ENCODE measurements at places on chromosomes 5 and 9.

DNA sequence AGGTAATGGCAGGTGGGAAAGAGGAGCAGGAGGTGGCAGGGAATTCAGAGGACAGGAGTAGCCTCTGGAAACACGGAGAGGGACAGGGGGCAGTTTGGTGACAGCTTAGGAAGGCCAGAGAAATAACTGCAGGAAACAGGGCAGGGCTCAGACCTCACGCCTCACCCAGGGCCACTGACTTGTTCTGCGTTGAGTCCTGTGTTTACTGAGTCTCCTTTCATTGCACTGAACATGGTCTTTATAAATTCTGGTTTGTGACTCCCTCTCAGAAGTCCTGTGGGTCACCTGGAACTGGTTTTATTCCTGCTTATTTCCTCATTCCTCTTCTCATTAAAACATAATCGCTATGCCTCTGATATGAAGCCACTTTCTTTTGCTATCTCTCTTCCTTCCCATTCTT lies 55.2 kb upstream of the ZNF622 start:
- no peaks in the 10 kb centered on the region for H3K4me1 ChIP-seq
- H3K27me3 ChIP-seq, result no peaks in the 10 kb centered on the region
- no peak overlapping the region for H3K4me3 ChIP-seq
- no peak for DNase-seq
- no peak overlapping the region for H3K27ac ChIP-seq

DNA sequence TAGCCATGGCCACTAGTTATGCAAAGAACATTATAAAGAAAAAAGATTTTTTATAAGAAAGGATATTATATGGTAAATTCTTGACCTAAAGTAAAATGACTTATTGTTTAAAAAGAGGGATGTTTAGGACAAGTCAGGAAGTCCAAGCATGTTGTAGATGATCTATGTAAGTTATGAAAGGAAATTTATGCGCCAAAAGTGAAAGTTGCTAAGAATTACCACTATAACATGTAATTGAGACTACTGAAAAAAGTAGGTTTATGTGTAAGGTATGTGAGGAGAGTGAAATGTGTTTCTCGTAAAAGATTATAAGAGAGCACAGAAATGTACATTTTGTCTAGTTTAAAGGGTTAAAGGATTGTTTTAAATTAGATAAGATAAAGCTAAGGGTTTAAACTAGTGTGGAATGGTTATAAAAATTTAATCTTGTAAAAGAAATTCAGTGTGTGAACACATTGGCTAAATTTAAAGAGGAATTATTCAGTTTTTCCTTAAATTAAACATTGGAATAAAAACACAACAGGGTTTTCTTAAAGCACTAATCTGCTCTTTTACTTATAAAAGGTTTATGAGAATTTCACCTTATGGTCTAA lies 1100.4 kb upstream of the EDIL3 start:
- H3K27ac ChIP-seq, result no peak overlapping the region
- no peaks in the 10 kb centered on the region for H3K4me1 ChIP-seq
- no peak overlapping the region for H3K4me3 ChIP-seq
- H3K27me3 ChIP-seq, result no peaks in the 10 kb centered on the region

GRCh38 chr9:89919171-89919681 lies 314.4 kb downstream of the GADD45G start:
- no peak overlapping the region for H3K4me3 ChIP-seq
- no peaks in the 10 kb centered on the region for H3K4me1 ChIP-seq
- no peaks in the 10 kb centered on the region for H3K36me3 ChIP-seq
- no peak for DNase-seq

- no peaks in the 10 kb centered on the region for H3K27me3 ChIP-seq
- H3K4me3 ChIP-seq, result no peak overlapping the region
- peak overlapping the region; percentile 28 for H3K27ac ChIP-seq
- H3K4me1 ChIP-seq, result peaks cover 11% of the 10 kb centered on the region
- peaks cover 15% of the 10 kb centered on the region for H3K36me3 ChIP-seq
These were observed 23.7 kb upstream of the CTNNAL1 start for GRCh38 chr9:109036744-109037680.

DNA sequence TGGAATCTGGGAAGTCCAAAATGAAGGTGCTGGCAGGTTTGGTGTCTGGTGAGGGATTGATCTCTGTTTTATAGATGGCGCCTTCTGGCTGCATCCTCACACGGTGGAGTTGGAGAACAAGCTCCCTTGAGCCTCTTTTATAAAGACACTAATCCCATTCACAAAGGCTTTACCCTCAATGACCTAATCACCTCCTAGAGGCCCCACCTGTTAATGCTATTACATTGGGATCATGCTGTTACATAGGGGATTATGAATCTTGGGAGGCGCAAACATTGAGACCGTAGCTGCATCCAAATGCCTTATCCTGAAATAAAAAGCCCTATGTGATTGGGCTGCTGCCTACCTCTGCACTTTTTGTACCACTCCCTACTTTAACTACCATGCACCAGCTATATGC lies 197.1 kb upstream of the HMHB1 start:
- H3K36me3 ChIP-seq, result no peaks in the 10 kb centered on the region
- H3K27ac ChIP-seq, result no peak overlapping the region
- DNase-seq, result no peak
- no peaks in the 10 kb centered on the region for H3K27me3 ChIP-seq

GRCh38 chr9:133777068-133777791 lies 39.1 kb upstream of the SARDH start:
- H3K4me3 ChIP-seq, result no peak overlapping the region
- no peak for DNase-seq
- H3K27me3 ChIP-seq, result no peaks in the 10 kb centered on the region
- H3K27ac ChIP-seq, result no peak overlapping the region
- no peaks in the 10 kb centered on the region for H3K4me1 ChIP-seq

GRCh38 chr5:31273161-31273560 lies 79.7 kb downstream of the CDH6 start:
- no peaks in the 10 kb centered on the region for H3K4me1 ChIP-seq
- H3K27me3 ChIP-seq, result no peaks in the 10 kb centered on the region
- H3K4me3 ChIP-seq, result peak overlapping the region; percentile 52
- no peaks in the 10 kb centered on the region for H3K36me3 ChIP-seq
- no peak overlapping the region for H3K27ac ChIP-seq

GRCh38 chr9:1473956-1474634 lies 423.9 kb downstream of the DMRT2 start:
- H3K27me3 ChIP-seq, result no peaks in the 10 kb centered on the region
- H3K36me3 ChIP-seq, result no peaks in the 10 kb centered on the region
- DNase-seq, result no peak
- H3K4me3 ChIP-seq, result no peak overlapping the region
- no peak overlapping the region for H3K27ac ChIP-seq
- no peaks in the 10 kb centered on the region for H3K4me1 ChIP-seq

- H3K36me3 ChIP-seq, result no peaks in the 10 kb centered on the region
- no peak overlapping the region for H3K4me3 ChIP-seq
- H3K27me3 ChIP-seq, result no peaks in the 10 kb centered on the region
- no peak overlapping the region for H3K27ac ChIP-seq
- H3K4me1 ChIP-seq, result no peaks in the 10 kb centered on the region
These were observed 148.3 kb downstream of the RPS23 start for GRCh38 chr5:82129723-82130285.

DNA sequence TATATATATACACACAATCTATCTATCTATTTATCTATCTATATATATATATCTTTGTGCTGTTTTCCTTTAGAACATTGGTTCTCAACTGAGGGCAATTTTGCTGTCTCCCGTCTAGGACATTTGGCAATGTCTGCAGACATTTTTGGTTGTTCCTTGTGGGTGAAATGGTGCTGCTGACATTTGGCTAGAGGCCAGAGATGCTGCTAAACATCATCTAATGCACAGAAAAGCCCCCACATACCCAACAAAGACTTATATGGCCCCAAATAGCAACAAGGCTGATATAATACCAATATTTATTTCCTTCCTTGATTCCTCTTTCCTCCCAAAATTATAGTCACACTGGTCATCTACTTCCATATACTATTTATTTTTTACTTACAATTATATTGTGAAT lies 197.5 kb downstream of the TRPM3 start:
- peaks cover 3% of the 10 kb centered on the region for H3K4me1 ChIP-seq
- H3K4me3 ChIP-seq, result no peak overlapping the region
- no peaks in the 10 kb centered on the region for H3K36me3 ChIP-seq
- H3K27me3 ChIP-seq, result no peaks in the 10 kb centered on the region
- no peak overlapping the region for H3K27ac ChIP-seq
- no peak for DNase-seq

DNA sequence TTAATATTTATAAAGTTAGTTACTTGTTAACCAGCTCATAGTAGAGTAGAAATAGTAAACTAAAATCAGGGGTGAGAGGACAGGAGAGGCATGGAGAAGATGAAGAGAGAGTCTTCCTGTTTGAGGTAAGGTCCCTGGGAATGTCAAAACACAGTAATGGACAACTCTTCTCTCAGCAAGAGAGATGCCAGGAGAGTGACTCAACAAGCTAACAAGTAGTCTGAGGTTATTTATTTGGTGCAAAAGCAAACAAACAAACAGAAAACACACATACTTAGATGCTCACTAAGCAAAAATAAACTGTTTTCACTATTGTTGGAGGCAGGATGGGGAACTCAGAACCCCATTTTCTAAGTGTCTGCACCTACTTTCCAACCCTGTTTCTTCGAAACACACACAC lies 333.2 kb upstream of the RFX3 start:
- peaks cover 2% of the 10 kb centered on the region for H3K36me3 ChIP-seq
- DNase-seq, result no peak
- H3K27me3 ChIP-seq, result no peaks in the 10 kb centered on the region
- no peak overlapping the region for H3K4me3 ChIP-seq

GRCh38 chr9:133474215-133474614 lies 4.7 kb downstream of the SLC2A6 start:
- no peak overlapping the region for H3K4me3 ChIP-seq
- peaks cover under 1% of the 10 kb centered on the region for H3K36me3 ChIP-seq
- H3K27ac ChIP-seq, result no peak overlapping the region
- no peak for DNase-seq

- no peak overlapping the region for H3K27ac ChIP-seq
- H3K27me3 ChIP-seq, result no peaks in the 10 kb centered on the region
- H3K4me3 ChIP-seq, result no peak overlapping the region
- peaks cover 31% of the 10 kb centered on the region for H3K36me3 ChIP-seq
These were observed 118.7 kb downstream of the NDUFS4 start for GRCh38 chr5:53678981-53679660.

GRCh38 chr5:56631719-56632118 lies 183.6 kb upstream of the MAP3K1 start:
- H3K4me1 ChIP-seq, result no peaks in the 10 kb centered on the region
- H3K4me3 ChIP-seq, result no peak overlapping the region
- DNase-seq, result no peak
- H3K36me3 ChIP-seq, result no peaks in the 10 kb centered on the region

DNA sequence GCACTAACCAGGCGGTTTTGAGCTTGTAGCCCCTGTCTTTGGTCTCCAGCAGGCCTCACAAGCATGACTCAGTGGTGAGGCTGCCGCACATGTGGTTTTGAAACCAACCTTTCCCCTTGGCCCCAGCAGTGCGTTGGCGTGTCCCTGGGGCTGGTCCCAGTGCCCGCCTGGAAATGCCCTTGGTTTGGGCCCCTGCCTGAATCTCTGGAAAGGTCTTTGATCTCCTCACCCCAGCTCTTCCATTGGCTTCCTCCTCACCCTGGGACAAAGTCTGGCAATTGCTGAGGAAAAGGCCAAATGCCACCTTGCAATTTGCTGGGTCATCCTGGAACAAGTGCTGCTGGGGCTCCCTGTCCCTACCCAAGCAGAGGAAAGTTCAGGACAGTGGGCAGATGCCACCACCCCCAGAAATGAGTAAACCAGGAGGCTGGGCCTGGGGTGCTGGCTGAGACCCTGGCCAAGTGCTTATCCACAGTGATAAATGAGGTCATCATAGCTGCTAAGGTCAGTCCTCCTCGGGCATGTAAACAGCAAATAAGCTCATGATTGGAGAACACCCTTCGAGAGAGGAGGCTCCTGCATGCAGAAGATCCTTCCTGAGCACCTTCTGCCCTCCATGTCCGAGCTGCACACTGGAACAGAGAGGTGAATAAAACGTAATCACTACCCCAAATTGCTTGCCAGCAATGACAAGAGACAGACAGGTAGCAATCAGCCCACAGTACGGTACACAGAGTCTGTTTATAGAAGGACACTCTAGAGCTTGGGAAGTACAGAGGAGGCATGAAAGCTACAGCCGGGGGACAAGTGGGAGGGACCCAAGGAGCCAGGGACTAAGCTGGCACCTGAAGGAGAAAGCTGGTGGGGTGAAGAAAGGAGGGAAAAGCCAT lies 98.9 kb upstream of the CPEB4 start:
- no peak overlapping the region for H3K4me3 ChIP-seq
- no peaks in the 10 kb centered on the region for H3K4me1 ChIP-seq
- no peaks in the 10 kb centered on the region for H3K36me3 ChIP-seq

DNA sequence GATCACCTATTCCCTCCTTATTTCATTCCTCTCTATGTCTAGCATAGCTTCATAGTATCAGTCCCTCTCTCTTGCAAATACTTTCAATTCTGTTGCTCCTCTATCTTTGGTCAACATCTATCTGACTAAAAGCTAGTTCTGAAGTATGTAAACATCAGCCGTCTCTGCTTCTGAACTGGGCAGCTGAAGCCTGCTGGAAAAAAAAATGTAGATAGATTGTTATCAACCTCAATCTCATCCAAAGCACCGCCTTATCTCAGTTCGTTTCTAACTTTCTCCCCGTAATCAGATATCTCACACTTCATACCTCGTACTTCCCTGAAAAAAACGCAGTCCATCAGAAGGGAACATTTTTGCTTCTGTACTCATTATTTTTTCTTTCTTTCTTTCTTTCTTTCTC lies 4.5 kb upstream of the SEMA6A start:
- H3K4me3 ChIP-seq, result no peak overlapping the region
- H3K27me3 ChIP-seq, result no peaks in the 10 kb centered on the region
- no peaks in the 10 kb centered on the region for H3K4me1 ChIP-seq
- no peak for DNase-seq
- H3K27ac ChIP-seq, result no peak overlapping the region
- H3K36me3 ChIP-seq, result no peaks in the 10 kb centered on the region

- H3K36me3 ChIP-seq, result no peaks in the 10 kb centered on the region
- no peak for DNase-seq
- no peak overlapping the region for H3K27ac ChIP-seq
- H3K4me1 ChIP-seq, result no peaks in the 10 kb centered on the region
These were observed 99.7 kb upstream of the CCL21 start for GRCh38 chr9:34809504-34810186.

- DNase-seq, result no peak
- H3K27me3 ChIP-seq, result no peaks in the 10 kb centered on the region
- H3K4me3 ChIP-seq, result peak overlapping the region; percentile 78
- H3K27ac ChIP-seq, result peak overlapping the region; percentile 95
These were observed 707 bp downstream of the RMND5B start for GRCh38 chr5:178131446-178131996.

DNA sequence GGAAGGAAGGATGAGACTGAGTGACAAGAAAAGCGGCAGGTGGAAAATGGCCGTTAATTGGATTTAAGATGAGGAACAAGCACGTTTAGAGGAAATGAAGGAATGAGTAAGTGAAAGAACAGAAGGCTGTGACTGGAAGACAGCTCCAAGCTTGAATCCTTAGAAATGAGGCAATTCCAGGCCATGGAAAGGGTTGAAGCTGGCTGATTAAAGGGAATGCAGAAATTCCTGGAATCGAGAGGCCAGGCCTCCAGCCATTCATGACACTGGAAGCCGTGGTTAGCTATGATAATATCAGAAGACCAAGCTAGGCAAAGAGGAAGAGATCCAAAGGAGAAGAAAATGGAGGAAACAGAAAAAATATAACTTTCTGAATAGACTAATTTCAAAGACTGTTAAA lies 84.2 kb downstream of the ARL15 start:
- H3K36me3 ChIP-seq, result no peaks in the 10 kb centered on the region
- H3K4me1 ChIP-seq, result no peaks in the 10 kb centered on the region
- H3K27me3 ChIP-seq, result no peaks in the 10 kb centered on the region
- H3K27ac ChIP-seq, result no peak overlapping the region
